ENCODE measurements at places on chromosomes 13 and 19.
A peak's percentile ranks its signal among the peaks of the same experiment; 100 is the strongest.

GRCh38 chr13:95679722-95680121, 2.8 kb downstream of the DNAJC3 start:
- DNase-seq = no peak

GRCh38 chr13:104321756-104322155, 1255.5 kb upstream of the SLC10A2 start:
- DNase-seq = no peak

GRCh38 chr13:48662226-48662625, 8.5 kb downstream of the CYSLTR2 start:
- DNase-seq = no peak

DNA sequence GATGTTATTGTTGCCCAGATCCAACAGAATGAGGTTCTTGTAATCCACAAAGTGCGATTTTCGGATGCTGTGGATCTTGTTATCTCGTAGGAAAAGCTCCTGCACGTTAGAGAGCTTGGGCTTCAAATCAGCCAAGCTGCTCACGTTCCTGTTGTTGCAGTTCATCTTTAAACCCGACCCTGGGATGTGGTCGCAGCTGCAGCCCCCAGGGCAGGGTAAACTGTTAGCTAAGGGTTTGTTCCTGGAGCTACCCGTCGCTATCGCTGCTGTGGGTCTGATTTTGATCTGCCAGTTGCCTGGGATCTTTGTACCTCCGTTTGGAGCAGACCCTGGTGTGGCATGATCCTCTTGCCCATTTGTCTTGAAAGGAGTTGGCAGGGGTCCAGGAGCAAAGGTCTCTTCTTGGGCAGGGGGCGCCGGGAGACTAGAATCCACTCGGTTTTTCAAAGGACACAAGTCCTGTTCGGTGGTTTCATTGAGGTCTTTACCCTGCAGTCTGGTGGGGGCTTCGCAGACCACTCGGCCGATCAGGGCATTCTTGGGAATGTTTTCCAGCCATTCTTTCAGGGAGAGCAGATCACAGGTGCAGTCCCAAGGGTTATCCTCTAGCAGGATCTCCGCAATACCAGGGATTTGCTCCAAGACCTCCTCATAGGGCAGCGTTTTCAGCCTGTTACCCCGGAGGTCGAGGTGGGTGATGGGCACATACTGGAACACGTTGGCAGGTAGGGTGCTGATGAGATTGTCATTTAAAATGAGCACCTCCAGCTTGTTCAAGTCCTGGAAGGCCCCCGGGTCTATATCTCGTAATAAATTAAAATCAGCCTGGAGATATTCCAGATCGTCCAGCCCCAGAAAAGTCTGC, 1.8 kb downstream of the SLITRK1 start:
- DNase-seq = no peak

DNA sequence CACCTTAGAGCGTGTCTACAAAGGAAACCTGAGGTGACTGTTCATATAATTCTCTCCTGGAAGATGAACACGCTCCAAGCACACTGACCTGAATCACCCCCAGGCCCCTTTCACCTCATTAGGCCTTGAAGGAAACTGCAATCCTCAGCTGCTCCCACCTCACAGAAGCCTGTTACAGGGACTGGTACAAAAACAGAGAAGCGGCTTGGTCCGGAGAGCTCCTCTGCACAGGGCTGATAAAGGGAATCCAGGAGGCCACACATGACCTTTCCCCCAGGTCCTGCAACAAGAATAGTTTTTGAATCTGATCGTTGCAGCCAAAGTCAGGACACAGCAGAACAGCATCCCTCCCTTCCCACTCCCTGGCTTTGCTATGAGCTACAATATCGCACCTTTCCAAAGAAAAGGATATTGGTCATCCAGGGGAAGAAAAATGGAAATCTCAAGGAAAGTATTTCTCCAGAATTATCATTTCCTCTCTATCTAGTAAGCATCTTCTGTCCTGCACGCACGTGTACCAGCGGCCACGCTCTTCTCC, 666.7 kb downstream of the UQCRFS1 start:
- no peak for DNase-seq

DNA sequence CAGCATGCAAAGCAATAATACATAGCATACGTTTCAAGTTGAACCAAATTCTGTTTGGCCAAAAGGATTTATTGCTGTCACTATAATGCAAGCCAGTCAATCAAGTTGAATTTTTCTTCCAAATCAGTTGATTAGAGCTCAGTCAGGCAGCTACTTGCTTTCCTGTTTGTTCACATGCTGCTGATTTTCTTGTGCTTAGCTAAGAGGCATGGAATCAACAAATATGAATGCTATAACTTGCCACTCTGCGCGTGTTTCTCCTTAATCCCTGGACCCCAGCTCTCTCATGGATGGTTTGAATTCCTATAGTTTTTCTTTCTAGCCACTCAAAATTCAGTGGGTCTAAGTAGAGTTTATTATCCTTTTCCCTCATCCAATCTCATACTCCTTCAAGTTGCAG, 311.3 kb downstream of the KLF5 start:
- no peak for DNase-seq

DNA sequence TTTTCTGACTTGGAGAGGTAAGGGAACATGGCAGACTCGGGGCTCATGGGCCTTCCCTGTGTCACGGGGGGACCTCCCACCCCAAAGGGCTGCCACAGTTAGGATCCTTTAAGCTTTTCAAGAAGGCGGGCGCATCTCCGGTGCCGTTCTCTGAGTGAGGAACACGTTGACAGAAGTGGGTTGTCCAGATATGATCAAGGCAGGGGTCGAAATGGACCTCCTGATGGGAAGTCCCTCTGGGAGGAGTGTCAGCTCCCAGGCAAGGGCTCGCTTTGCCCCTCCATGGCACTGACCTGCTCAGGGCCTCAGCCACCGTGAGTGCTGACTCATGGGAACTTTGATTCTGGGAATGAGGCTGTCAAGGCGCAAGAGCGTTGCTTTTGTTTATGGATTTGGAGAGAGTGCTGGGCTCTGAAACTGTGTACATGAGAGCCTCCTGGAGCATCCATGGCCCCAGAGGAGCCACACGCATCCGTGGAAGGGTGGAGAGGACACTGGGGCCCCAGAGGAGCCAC, 6.5 kb upstream of the TEX29 start:
- no peak for DNase-seq

DNA sequence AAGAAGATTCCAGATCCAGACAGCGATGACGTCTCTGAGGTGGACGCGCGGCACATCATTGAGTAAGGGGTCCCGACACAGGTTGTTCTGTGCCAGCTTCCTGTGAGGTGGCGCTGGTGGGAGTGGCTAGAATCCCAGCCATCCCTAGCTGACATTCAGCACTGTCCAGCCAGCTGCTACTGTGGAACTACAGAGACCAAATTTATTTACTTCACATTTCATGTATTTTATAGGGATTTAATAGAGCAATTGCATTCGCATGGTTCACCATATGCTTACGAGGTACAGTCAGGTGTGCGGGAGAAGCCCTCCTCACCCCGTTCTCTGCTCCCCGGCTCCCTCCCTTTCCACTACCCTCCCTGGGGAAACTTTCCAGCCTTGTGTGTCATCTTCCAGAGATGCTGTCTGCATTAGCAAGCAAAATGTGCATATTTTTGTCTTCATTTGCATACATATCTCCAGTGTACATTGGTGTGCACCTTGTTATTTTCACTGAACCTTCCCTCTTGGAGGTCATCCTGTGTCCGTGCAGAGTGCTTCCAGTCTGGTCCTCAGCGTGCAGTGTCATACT, 47.2 kb downstream of the SMARCA4 start:
- no peak for DNase-seq

- DNase-seq = no peak
These were observed 28.6 kb downstream of the WDFY2 start for GRCh38 chr13:51612867-51613266.

- no peak for DNase-seq
These were observed 1454.1 kb downstream of the UQCRFS1 start for GRCh38 chr19:27758626-27759505.

- DNase-seq = no peak
These were observed at the start of gene SLC5A5 for GRCh38 chr19:17871878-17872250. Gene SLC5A5 (plus strand): TSS chr19:17871945. CDS start chr19:17872320, 375 bp downstream.

DNA sequence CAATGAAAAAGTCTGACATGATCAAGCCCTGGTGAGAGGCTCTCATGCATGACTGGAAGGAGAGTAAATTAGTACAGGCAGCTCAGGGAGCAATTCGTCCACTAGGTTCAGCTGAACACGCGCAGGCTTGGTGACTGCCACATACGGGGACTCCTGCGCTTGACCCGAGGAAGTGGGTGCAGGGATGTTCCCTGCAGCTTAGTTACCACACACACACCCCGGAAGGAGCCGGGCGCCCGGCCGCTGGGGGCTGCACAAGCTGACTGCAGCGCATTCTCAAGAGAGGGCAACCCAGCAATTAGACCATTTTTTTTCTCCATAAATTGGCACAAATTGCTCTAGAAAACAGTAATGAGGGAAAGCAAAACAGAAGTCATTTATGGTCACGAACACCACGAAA, 23.0 kb upstream of the MIER2 start:
- DNase-seq = no peak

GRCh38 chr13:85247780-85248179, 551.4 kb downstream of the SLITRK6 start:
- no peak for DNase-seq

DNA sequence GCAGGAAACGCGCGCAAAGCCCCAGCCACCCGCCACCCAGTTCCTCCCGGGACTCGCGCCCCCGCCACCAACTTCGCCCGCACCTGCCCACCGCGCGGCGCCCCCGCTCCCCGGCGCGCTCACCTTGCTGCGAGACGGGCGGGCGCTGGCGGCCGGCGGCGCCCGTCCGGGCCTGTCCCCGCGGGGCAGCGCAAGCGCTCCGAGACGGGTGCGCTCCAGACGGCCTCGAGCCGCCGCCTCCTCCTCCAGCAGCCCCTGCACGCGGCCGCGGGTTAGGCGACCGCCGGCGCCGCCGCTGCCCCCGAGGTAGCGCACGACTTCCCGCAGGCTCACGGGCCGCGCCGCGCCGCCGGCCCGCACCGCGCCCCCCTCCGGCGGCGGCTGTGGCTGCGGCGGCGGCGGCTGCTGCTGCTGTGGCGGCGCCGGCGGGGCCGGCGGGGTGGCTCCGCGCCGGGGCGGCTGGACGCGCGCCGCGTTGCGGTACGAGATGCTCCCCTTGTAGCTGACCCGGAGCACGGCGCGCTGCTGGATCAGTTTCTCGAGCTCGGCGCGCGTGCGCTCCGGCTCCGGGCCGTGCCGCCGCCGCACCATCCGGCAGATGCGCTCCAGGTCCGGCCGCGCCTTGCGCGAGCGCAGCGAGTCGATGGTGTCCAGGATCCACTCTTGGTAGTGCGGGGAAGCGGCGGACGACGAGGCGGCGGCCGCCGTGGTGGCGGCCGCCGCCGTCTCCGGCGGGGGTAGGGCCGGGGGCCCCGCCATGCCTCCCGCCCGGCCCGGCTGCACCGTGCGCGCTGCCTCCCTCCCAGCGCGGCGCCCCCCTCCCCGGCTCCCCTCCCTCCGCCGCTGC, 666 bp downstream of the SAMD1 start:
- no peak for DNase-seq

GRCh38 chr13:87709947-87710346, 38.8 kb downstream of the SLITRK5 start:
- DNase-seq = no peak

GRCh38 chr13:49315036-49315565, 67.4 kb downstream of the CDADC1 start:
- no peak for DNase-seq

DNA sequence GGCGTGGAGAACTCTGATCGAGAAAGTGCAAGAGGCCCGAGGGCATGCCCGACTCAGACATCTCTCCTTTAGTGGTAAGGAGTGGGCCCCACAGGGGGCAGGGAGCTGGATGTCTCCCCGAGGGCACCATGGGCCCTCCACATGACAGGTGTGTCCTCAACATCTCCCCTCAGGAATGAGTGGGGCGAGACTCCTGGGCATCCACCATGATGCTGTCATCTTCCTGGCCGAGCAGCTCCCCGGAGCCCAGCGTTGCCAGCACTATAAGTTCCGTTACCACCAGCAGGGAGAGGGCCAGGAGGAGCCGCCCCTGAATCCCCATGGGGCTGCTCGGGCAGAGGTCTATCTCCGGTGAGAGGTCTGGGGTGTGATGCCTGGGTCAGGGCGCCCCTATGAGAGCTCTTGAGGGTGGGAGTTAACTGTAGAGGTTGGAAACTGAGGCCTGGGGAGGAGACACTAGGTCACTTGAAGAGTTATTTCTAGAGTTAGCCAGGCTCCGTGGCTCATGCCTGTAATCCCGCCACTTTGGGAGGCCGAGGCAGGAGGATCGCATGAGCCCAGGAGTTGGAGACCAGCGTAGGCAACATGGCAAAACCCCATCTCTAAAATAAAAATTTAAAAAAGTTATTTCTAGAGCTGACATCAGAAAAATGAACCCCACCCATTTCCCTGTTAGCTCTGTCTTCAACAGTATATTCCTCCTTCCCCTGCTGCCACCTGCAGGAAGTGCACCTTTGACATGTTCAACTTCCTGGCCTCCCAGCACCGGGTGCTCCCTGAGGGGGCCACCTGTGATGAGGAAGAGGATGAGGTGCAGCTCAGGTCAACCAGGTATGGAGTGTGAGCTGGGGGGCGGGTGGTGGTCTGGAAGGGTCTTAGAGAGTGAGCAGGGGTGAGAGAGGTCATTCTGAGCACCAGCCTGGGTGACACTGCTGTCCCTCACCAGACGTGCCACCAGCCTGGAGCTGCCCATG, 5.1 kb downstream of the IGFLR1 start:
- DNase-seq = no peak

DNA sequence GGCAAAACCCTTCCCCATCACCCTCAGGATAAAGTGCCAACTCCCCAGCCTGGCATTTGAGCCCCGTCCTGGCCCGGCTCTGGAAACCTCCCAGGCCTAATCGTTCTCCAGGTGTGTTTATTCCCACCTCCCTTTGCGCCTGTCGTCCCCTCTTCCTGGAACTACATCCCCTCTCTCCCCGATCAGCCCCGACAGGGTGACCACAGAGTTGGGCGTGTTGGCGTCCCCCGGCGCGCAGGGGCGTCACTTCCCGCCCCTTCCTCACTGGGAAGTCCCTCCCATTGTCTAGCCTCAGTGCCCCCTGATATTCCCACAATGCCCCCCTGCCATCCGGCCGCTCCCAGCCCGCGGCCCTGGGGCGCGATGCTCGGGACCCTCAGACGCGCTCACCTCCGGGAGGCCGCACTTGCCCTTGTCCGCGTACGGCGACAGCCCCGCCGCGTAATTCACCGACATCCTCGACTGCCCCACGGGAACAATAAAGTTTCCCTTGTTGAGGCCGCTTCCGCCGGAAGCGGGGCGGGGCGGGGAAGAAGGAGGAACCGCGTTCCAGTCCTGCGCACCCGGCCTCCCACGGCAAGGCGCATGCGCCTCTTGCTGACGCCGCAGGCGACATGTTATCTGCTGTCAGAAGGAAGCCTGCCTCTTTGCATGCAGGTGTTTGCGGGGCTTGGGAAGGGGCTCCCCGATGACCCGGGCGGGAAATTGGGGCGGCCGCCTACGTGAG, at the start of the genes ANKRD24 and SIRT6:
Gene ANKRD24 (plus strand): TSS at position 606 of the 727 bp plus-strand sequence. CDS start 3,737 bp downstream, outside the sequence.
Gene SIRT6 (minus strand): TSS at position 480 of the 727 bp plus-strand sequence. CDS start 24 bp downstream, at position 456.
- DNase-seq = peak; percentile 98

GRCh38 chr19:41925208-41926003, 2.8 kb downstream of the ERFL start:
- DNase-seq = no peak

DNA sequence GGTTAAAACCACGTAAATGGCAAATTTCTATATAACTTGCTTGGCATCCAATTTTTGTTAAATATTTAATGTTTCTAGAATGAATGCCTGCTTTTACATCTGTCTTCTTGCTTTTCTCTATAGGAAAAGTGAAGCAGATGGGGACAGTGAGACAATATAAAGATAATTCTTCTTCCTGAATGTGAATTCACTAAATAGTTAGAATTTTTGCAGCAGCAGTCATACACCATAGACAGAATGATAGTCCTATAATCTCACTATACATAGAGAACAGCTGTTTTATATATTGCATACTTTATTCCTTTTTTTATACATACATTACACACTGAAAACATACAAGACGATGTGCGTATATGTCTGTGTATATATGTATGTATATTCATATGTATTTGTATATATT, 1127.3 kb downstream of the PCDH9 start:
- DNase-seq = no peak

GRCh38 chr19:29881386-29881785, 60.7 kb upstream of the URI1 start:
- no peak for DNase-seq

Measured in cerebellum (tissue), 4 donors.